Heart right ventricle (tissue), 16 donors: ENCODE measurements at places on chromosomes 16 and 17. TPM values are rescaled to one million over a fixed set of nuclear protein-coding genes. Genes with fewer than 3 reads are reported as not detected.

Gene PROCA1
- 1.2 TPM for total RNA-seq

Gene SLC38A8
- total RNA-seq, result not detected

Gene TBC1D3K
- not detected for total RNA-seq

Gene NXN
- total RNA-seq, result 14.1 TPM

Gene ATP1B2
- 1.4 TPM for total RNA-seq
